ENCODE measurements at places on chromosomes 2 and 18. TPM values are rescaled to one million over a fixed set of nuclear protein-coding genes. Genes with fewer than 3 reads are reported as not detected.

CCDC141 gene
- total RNA-seq: not detected

TMEM17 gene
- total RNA-seq: 1.2 TPM

NT5C1B gene
- not detected for total RNA-seq

AAMP gene
- total RNA-seq: 69.3 TPM

KLHL30 gene
- total RNA-seq: not detected

MARCHF4 gene
- total RNA-seq: 21.5 TPM

RFTN2 gene
- total RNA-seq: 9.9 TPM

CCBE1 gene
- not detected for total RNA-seq

GRCh38 chr18:50726960-50727589 lies 92.7 kb downstream of the MRO start:
- no peaks in the 10 kb centered on the region for H3K27me3 ChIP-seq
- DNase-seq: no peak
- H3K27ac ChIP-seq: no peak overlapping the region
- no peak overlapping the region for H3K4me3 ChIP-seq
- H3K36me3 ChIP-seq: no peaks in the 10 kb centered on the region

GRCh38 chr18:67783196-67783946 lies 266.9 kb upstream of the DSEL start:
- H3K36me3 ChIP-seq: no peaks in the 10 kb centered on the region
- no peak overlapping the region for H3K4me3 ChIP-seq
- peak; percentile 75 for DNase-seq

DNA sequence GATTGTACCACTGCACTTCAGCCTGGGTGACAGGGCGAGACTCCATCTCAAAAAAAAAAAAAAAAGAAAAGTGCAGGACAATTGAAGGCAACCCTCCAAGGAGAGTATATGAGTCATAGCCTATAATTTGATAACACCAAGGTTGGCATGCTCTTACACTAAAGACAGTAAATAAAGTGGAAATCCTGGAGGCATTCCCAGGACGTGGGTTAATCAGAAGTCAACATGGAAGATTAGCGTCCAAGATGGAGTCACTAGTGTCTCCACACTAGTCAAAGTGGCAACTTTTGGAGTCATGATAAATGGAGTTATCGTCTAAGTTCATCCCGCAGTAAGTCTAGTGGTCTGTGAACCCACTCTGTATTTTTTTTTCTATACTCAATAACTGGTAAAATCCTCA lies 21.2 kb upstream of the UGGT1 start:
- H3K27ac ChIP-seq: no peak overlapping the region
- no peaks in the 10 kb centered on the region for H3K4me1 ChIP-seq
- H3K36me3 ChIP-seq: no peaks in the 10 kb centered on the region
- no peak overlapping the region for H3K4me3 ChIP-seq
- peak; percentile 55 for DNase-seq
- no peaks in the 10 kb centered on the region for H3K27me3 ChIP-seq

DNA sequence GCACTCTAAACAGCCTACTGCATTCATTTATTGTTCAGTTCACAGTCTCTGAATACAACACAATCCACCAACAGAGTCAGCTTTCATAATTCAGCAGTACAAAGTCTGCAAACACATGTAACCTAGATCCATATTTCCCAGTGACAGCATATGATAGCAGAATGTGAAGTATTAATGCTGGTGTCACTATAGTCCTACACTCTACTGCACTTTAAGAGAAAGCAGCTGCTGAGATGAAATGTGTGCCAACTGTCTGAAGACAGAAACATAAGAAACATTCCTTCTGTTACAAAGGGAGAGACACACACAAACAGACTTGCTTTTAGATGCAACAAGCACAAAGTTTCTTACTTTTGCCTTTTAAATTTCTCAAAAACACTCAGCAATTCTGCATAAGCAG lies 441.8 kb downstream of the ZEB2 start:
- DNase-seq: no peak
- no peak overlapping the region for H3K27ac ChIP-seq
- no peaks in the 10 kb centered on the region for H3K4me1 ChIP-seq
- H3K4me3 ChIP-seq: no peak overlapping the region
- H3K36me3 ChIP-seq: no peaks in the 10 kb centered on the region

- peaks cover 11% of the 10 kb centered on the region for H3K36me3 ChIP-seq
- peaks cover 9% of the 10 kb centered on the region for H3K4me1 ChIP-seq
- H3K27me3 ChIP-seq: no peaks in the 10 kb centered on the region
- DNase-seq: peak; percentile 87
- peak overlapping the region; percentile 46 for H3K27ac ChIP-seq
- no peak overlapping the region for H3K4me3 ChIP-seq
These were observed 33.6 kb downstream of the KIDINS220 start for GRCh38 chr2:8803658-8804379.

DNA sequence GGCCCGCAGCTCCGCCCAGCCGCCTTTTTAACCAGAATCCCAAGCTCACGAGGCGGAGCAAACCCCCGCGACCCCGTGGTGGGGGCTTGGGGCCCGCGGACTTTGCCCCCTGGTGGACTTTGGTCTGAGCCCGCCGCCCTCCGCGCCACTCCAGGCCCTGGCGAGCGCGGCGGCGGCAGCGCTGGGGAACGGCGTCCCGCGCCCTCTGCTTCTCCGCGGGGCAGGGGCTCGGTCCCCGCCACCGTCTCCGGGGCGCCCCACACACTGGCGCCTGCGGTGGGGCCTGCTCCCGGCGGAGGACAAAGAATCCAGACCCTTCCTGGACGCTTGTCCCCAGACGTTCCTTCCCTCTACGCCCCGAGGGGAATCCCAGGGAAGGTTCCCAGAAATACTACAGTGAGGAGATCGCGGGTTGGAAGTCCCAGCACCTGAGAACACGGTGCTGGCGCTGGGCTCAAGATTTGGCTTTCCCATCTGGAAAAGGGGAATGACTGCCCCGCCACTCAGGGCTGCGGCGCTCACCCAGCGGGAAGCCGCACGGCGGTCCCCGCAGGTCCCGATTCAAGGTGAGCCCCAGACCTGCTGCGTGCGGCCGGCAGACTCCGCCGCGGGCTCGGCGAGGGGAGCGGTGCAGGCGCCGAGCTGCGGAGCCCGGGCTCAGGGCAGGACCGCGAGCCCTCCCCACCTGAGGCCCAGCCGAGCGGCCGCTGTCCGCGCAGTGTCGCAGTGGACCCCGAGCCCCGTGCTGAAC lies at the start of gene HAAO:
Gene HAAO, minus strand, starts transcription at position 1 of the 751 bp plus-strand sequence. CDS start 47 bp downstream, outside the sequence.
- H3K4me1 ChIP-seq: peaks cover 4% of the 10 kb centered on the region
- H3K27ac ChIP-seq: no peak within 1 kb of the TSS
- peak; percentile 21 for DNase-seq
- H3K4me3 ChIP-seq: peak within 1 kb of the TSS; percentile 44
- no peaks in the 10 kb centered on the region for H3K36me3 ChIP-seq
- peaks cover 12% of the 10 kb centered on the region for H3K27me3 ChIP-seq

- DNase-seq: no peak
- no peak overlapping the region for H3K27ac ChIP-seq
- no peaks in the 10 kb centered on the region for H3K27me3 ChIP-seq
- no peak overlapping the region for H3K4me3 ChIP-seq
These were observed 29.1 kb downstream of the SP140L start for GRCh38 chr2:230356084-230356483.

GRCh38 chr2:28982381-28982950 lies 1.4 kb downstream of the TOGARAM2 start:
- no peak overlapping the region for H3K4me3 ChIP-seq
- DNase-seq: no peak
- H3K4me1 ChIP-seq: no peaks in the 10 kb centered on the region
- H3K36me3 ChIP-seq: no peaks in the 10 kb centered on the region
- no peaks in the 10 kb centered on the region for H3K27me3 ChIP-seq

- no peaks in the 10 kb centered on the region for H3K36me3 ChIP-seq
- H3K27me3 ChIP-seq: no peaks in the 10 kb centered on the region
- no peaks in the 10 kb centered on the region for H3K4me1 ChIP-seq
- no peak for DNase-seq
- H3K4me3 ChIP-seq: no peak overlapping the region
- H3K27ac ChIP-seq: no peak overlapping the region
These were observed 62.8 kb downstream of the TCF7L1 start for GRCh38 chr2:85195956-85196355.

- no peaks in the 10 kb centered on the region for H3K36me3 ChIP-seq
- no peak overlapping the region for H3K4me3 ChIP-seq
- no peaks in the 10 kb centered on the region for H3K4me1 ChIP-seq
- H3K27me3 ChIP-seq: peaks cover 3% of the 10 kb centered on the region
- H3K27ac ChIP-seq: no peak overlapping the region
These were observed 8.0 kb downstream of the NGEF start for GRCh38 chr2:233005096-233005495.

- no peak overlapping the region for H3K27ac ChIP-seq
- H3K36me3 ChIP-seq: no peaks in the 10 kb centered on the region
- no peaks in the 10 kb centered on the region for H3K4me1 ChIP-seq
- H3K27me3 ChIP-seq: no peaks in the 10 kb centered on the region
These were observed 30.4 kb downstream of the PIAS2 start for GRCh38 chr18:46886893-46887292.

- no peak overlapping the region for H3K4me3 ChIP-seq
- no peaks in the 10 kb centered on the region for H3K36me3 ChIP-seq
- no peaks in the 10 kb centered on the region for H3K4me1 ChIP-seq
- H3K27ac ChIP-seq: no peak overlapping the region
These were observed 59.7 kb downstream of the PAX3 start for GRCh38 chr2:222239091-222239490.

GRCh38 chr18:676736-677135 lies 19.3 kb downstream of the TYMS start:
- DNase-seq: no peak
- peaks cover 8% of the 10 kb centered on the region for H3K36me3 ChIP-seq
- no peaks in the 10 kb centered on the region for H3K4me1 ChIP-seq
- H3K27ac ChIP-seq: no peak overlapping the region
- no peak overlapping the region for H3K4me3 ChIP-seq

DNA sequence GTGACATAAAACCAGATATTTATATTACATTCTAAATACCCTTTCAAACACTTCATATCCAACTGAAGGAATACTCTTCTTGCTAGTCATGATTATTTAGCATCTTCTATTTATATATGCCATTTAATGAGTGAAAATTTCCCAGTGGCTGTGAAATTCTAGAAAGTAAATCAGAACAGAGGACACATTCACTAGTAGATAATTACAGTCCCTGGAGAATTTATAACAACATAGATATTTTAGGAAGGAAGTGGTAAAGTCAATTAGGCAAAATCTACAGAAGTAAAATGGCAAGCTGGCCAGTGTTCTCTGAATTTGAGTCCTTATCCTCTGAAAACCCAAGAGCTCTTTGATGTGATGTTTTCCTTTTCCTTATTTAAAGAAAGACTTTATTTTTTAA lies 121.8 kb downstream of the PMAIP1 start:
- no peak overlapping the region for H3K27ac ChIP-seq
- no peak overlapping the region for H3K4me3 ChIP-seq
- no peak for DNase-seq
- H3K27me3 ChIP-seq: no peaks in the 10 kb centered on the region

GRCh38 chr2:40244675-40245074 lies 207.2 kb downstream of the SLC8A1 start:
- no peak overlapping the region for H3K27ac ChIP-seq
- no peak overlapping the region for H3K4me3 ChIP-seq
- H3K4me1 ChIP-seq: peaks cover 5% of the 10 kb centered on the region
- DNase-seq: peak; percentile 71

DNA sequence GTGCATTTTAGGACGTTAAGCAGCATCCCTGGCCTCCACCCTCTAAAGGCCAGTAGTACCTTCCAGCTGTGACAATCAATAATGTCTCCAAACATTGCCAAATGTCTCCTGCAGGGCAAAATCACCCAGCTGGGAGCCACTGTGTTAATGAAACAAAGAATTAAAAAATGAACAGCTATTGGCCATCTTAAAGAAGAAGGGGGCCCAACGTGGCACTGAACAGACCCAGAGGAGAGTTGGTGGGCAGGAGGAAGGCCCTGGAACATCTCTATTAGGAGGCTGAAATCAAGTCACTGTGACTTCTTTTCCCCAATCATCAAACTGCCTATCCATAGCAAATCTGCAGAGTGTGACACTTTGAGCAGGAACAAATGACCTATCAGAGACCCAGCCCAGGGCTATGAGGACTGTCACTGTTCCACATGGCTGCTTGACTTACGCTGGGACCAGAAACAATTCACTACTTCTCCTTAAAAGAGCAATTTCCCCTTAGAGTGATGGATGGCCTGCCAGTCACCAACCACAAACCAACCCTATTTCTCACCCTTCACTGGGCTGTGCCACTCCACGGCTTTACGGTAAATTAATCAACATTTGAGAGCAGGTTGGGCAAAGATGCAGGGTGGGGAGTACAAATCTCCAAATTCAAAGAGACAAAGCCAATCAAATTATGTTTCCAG lies 35.2 kb upstream of the TEX51 start:
- no peaks in the 10 kb centered on the region for H3K36me3 ChIP-seq
- no peak overlapping the region for H3K4me3 ChIP-seq
- no peaks in the 10 kb centered on the region for H3K4me1 ChIP-seq
- no peak for DNase-seq

DNA sequence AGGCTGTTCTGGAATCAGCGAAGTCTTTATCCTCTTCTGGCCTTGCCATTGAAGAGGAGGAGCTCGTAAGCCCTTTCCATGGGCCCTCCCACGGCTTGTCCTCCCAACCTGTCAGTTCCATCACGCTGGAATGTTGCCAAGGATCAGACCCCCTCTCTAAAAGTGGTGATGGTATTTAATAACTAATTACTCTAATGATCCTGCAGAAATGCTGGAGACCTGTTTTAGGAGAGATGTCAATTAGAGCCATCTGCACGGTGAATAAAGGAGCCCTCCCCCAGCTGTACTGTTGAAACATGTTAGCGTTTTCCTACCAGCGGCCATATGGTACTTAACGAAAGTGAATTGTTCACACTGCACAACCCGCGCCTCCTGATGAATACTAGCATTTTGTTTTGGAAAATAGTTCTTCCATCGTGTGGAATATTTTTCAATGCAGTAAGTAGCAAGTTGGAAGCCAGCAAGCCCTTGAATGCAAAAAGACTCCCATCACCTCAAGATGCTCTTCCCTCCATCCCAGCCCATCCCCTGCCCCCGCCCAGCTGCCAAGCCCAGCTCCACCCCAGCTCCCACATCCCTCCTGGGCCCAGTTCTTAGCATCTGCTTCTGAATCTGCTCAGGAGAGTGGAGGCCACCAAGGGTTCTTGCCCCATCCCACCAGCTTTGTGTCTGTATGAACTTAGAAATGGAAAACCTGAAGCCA lies 145.4 kb downstream of the KLHL29 start:
- no peaks in the 10 kb centered on the region for H3K27me3 ChIP-seq
- H3K4me1 ChIP-seq: no peaks in the 10 kb centered on the region
- no peaks in the 10 kb centered on the region for H3K36me3 ChIP-seq
- no peak for DNase-seq
- H3K4me3 ChIP-seq: no peak overlapping the region

DNA sequence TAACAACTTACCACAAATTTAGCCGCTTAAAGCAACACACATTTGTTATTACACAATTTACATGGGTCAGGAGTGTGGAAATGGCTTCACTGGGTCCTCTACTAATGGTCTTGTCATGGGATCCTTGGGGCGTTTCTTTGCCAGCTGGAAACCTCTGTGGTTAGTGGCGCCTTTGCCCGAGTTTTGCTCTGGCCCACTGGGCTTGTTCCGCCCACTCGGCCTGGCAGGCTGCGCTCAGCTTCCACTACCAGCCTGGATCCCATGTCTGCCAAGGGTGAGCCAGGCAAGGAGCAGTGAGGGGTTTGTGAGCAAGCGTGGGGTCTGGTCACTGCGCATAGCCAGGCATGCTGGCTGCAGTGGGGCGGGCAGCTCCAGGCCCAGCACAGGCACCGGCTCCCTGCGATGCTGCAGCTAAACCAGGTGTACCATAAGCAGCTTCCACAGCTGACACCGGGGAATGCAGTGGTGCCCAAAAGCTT lies 16.2 kb upstream of the MBD2 start:
- H3K36me3 ChIP-seq: no peaks in the 10 kb centered on the region
- no peak overlapping the region for H3K4me3 ChIP-seq
- H3K27ac ChIP-seq: no peak overlapping the region
- H3K4me1 ChIP-seq: peaks cover 29% of the 10 kb centered on the region

GRCh38 chr2:148292431-148292830 lies 271.5 kb downstream of the MBD5 start:
- DNase-seq: no peak
- H3K27me3 ChIP-seq: no peaks in the 10 kb centered on the region
- no peaks in the 10 kb centered on the region for H3K36me3 ChIP-seq
- no peaks in the 10 kb centered on the region for H3K4me1 ChIP-seq
